Stimulated activated CD8-positive, alpha-beta memory T cell treated with anti-CD3 and anti-CD28 coated beads, Interleukin-4, amount 100 ng/mL, for 1 hour (primary cell): ENCODE measurements at places on chromosomes 12 and 14.

DNA sequence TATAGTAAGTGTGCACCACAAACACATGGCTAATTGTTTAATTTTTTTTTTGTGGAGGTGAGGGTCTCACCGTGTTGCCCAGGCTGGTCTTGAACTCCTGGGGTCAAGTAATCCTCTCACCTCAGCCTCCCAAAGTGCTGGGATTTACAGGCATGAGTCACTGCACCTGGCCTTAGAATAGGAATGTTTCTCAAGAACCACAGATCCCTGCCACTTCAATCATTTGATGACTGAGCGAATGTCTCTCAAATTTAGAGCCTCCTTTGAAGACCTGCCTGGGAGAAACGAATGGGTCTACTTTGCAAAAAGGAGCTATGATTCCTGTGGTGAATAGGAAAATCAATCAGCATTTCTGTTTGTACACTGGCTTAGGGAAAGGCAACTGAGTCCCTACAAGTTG is 33.5 kb upstream of the CHST11 start:
- DNase-seq = no peak

- no peak for DNase-seq
Observed at GRCh38 chr14:26984311-26985177, 386.7 kb upstream of the NOVA1 start.

- DNase-seq = no peak
Observed at GRCh38 chr12:56880125-56880992, 53.8 kb downstream of the SDR9C7 start.

- peak; percentile 9 for DNase-seq
Observed at GRCh38 chr14:31025367-31026076, at the start of gene AP4S1. Gene AP4S1 (plus strand): TSS chr14:31025649. CDS start chr14:31066197, 40,548 bp downstream.

- DNase-seq = no peak
Observed at GRCh38 chr12:1630133-1630826, 1.2 kb downstream of the WNT5B start.

GRCh38 chr14:89688507-89689211 is 265.9 kb downstream of the EFCAB11 start:
- no peak for DNase-seq

GRCh38 chr14:63737582-63738006 is 9.7 kb upstream of the SGPP1 start:
- no peak for DNase-seq

DNA sequence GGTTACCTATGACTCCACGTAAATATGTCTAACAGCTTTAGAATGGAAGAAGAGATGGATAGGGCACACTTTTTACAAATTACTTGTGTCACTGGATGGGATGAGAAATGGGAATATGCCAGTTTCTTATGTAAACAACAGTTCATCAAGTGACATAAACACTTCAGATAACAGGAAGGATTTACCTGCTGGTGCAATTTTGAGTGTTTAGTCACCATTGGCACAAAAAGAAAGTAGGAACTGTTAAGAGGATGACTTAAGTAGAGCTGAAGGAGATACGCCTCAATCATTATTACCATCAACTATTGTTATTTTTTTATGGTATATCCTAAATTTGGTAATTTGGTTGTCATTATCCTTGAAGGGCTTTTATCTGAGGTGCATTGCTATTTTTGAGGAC is 83.2 kb downstream of the RMST start:
- no peak for DNase-seq

DNA sequence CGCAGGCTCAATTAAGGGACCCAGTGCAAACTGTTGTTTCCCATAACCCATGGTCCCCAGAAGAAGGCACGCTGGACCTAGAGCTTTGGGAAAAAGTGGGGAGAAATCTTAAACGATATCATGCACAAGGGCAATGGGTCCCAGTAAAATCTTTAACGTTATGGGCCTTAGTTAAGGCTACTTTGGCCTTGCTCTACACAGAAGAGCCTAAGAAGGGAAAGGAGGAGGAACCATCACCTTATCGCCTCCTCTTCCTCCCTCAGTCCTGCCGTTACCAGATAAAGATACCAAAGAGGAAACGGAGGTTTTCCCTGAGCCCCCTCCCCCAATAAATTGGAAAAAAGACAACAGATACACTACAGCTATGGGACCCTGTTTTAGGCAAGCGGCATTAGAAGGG is 116.9 kb downstream of the PPHLN1 start:
- no peak for DNase-seq

- DNase-seq = no peak
Observed at GRCh38 chr12:25372002-25372401, 121.3 kb upstream of the KRAS start.

GRCh38 chr14:22846811-22847307 is 10.5 kb downstream of the MMP14 start:
- no peak for DNase-seq

- no peak for DNase-seq
Observed at GRCh38 chr12:112163056-112163455, 37.7 kb downstream of the TRAFD1 start.

DNA sequence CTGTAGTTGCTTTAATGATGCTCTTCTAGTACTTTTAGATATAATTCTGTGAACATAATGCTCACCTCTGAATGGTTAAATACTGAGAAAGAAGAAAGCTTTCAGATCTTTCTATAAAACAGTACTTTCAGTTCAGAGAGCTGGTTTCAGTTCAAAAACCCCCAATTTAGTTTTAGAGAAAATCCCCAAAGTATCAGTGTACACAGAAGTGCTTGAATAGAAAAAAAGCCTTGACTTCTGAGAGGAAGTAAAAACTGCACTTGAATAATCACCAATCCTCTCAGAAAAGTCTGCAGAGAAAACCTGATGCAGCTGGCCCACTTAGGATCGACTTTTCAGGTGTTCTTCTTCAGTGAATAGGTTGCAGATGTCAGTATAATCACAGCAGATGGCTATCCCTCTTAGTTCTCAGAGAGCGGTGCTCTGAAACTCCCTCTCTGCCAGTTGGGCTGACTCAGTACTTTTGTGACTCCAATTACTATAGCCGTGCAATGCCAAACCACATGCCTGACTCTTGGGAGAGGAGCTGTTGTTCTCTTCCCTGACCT is 616.3 kb downstream of the LRFN5 start:
- no peak for DNase-seq
